T-helper 2 cell (primary cell): ENCODE measurements at places on chromosomes 7 and 10.
A peak's percentile ranks its signal among the peaks of the same experiment; 100 is the strongest.

GRCh38 chr7:45028920-45029344 is 28.9 kb downstream of the CCM2 start:
- no peak for DNase-seq

- DNase-seq: no peak
Measured at GRCh38 chr10:54702583-54703485, 98.2 kb downstream of the PCDH15 start.

DNA sequence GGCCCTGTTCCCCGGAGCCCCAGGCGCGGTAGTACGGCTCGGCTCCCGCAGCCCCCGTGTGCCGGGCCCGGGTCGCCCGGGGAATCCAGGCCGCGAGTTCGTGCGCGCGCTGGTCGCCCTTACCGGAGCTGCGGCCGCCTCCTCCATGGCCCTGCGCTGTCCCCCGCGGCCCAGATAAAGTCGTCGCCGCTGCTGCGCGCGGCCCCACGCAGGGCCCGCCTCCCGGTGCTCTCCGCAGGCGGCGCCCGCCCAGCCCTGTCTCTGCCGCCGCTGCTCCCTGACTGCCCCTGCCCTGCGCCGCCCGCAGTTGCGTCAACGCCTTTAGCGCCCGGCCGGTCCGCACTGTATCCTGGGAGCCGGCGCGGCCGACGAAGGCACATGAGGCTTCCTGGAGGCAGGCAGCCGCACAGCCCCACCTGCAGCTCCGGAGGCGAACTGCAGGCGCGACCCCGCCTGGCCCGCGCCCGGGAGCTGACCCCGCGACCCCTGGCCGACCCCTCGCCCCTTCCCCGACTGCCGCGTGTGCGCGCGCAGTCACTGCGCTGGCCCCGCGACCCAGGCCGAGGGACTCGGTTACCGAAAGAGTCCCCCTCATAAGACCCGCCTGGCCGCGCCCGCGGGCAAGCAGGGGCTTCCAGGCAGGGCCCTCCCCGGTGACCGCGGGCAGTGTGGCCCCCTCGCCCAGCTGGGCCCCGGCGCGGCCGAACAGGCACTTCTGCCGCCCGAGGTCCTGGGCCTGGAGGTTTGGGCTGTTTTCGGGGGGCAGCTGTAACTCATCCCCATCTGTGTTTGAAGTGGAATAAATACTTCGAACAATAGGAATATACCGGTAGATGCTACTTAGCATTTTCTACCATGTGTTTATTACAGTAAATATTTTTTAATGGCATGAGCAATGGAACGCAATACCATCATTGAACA is 127.1 kb upstream of the ZNF746 start:
- DNase-seq: peak; percentile 86

DNA sequence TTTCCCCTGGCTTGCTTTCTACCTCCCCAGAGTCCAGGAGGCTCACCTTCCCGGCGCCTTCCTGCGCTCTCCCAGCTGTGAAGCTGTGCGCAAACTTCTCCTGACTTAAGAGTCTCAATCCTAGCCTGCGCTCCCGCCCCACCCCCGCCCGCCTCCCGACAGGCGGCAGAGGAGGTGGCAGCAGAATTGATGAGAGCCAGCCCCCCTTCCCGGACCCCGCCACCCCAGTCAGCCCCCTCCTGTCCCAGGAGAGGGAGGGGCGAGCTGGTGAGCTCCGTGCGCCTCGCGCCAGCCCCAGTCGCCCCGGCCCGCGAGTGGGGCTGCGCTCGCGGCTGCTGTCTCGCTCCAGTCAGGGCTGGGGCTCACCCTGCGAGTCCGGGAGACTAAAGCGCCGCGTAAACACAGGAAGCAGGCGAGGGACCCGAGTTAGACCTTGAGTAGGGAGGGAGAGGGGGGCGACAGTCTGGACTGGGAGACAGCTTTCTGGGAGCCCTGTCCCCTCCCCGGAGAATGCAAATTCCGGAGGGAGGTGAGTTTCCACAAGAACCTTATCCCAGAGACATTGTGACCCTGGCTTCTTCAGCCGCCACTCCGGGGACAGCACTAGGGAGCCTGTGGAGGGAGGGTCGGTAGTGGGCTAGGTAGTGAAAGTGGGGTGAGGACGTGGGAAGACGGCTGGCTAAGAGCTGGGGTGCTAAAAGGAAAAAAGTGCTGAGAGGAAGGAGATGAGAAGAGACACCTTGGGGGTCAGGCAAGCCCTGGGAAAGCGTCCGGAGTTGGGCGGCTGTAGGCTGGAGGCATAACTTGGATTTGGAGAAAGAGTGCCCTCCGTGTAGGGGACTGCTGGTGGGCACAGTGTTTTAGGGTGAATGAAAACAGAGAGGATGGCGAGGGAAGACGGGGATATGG is at the start of gene CALCR:
Gene CALCR, minus strand, starts transcription at position 79 of the 909 bp plus-strand sequence. CDS start 87,743 bp downstream, outside the sequence.
- DNase-seq: no peak

DNA sequence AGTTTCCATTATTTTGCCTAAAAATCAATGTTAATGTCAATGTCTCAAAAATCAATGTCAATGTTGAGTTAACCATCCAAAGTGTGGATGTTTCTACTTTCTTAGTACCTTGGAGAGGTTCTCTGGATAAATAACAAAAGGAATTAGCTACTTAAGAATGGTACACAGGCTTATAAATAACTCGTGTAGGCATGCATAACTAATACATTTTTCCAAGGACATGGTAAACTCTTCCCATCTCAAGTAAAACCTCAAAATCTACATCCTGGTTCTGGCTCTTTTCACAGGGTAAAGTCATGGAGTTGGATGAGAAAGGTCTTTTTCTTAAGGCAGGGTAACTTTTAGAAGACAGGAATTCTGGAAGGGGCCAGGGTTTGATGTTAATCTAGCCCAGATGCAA is 59.9 kb downstream of the CAV1 start:
- no peak for DNase-seq
